Stimulated activated CD8-positive, alpha-beta memory T cell treated with anti-CD3 and anti-CD28 coated beads, Interleukin-2, amount 100 ng/mL, for 1 hour (primary cell): ENCODE measurements at places on chromosomes 11 and 22.

DNA sequence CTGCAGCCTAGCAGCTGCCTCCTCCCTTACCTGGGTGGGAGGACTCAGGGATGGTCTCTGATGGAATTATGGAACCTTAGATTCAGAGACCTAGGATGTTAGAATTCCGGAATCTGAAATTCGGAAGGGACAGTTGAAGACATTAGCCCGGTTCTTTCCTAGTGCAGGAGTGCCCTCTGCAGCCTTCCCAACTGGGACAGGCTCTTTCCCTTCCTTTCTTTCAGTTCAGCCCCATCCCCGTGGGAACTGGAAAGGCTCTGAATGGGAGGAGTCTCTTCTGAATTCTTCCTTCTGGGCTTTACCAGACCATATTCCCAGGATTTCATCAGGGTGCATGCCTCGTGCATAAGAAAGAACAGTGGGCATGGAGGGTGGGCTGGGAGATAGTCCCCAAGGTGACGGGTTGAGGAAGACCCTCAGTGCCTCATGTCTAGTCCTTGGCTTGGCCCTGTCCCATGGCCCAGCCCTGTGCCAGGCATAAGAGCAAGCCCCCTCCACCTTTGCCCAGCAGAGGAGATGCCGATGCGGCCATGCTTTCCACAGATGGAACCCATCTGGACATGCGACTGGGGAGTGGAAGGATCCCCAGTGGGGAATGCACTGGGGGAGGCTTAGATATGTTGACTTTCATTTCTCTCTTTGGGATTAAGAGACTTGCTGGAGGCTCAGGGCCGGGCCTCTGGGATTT is 14.4 kb downstream of the DNAJB13 start:
- DNase-seq: no peak

- DNase-seq: no peak
Observed at GRCh38 chr22:35642305-35642741, 5.9 kb upstream of the APOL6 start.

DNA sequence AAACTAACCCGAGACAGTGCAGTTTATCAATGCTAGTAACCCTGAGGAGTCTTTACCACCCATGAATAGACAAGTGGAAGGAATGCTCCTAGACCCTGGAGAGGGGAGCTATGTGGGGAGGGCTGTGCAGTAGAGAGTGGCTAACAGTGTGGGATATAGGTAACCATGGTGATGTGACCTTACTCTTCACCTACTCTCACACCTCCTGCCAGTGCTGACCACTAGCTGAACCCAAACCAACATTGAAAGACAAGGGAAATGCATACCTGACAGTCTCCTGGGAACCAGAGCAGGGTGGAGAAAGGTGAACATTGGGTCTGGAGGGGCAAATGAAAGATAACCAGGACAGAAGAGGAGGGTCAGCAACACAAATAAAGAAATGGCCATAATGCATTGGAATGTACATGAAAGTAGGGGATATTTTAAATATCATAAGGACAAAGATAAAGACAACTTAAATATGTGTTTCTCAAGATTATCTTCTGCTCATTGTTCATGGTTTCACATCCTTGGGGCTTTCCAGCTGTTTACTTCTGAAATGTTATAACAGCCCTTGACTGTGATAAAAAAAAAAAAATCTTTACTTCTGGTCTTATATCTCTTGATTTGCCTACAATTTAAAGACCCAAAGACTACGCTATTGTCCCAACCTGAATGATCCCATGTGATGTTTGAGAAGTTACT is 983.3 kb upstream of the TENM4 start:
- no peak for DNase-seq

GRCh38 chr11:110147962-110148709 is 54.9 kb downstream of the ZC3H12C start:
- DNase-seq: no peak

GRCh38 chr11:70838198-70838597 is 414.2 kb downstream of the SHANK2 start:
- DNase-seq: no peak

GRCh38 chr11:10305262-10305963 is 540 bp downstream of the ADM start:
- no peak for DNase-seq
